Naive thymus-derived CD8-positive, alpha-beta T cell (primary cell): ENCODE measurements at places on chromosomes 6 and 20. TPM values are rescaled to one million over a fixed set of nuclear protein-coding genes. Genes with fewer than 3 reads are reported as not detected.
A peak's percentile ranks its signal among the peaks of the same experiment; 100 is the strongest.

DNA sequence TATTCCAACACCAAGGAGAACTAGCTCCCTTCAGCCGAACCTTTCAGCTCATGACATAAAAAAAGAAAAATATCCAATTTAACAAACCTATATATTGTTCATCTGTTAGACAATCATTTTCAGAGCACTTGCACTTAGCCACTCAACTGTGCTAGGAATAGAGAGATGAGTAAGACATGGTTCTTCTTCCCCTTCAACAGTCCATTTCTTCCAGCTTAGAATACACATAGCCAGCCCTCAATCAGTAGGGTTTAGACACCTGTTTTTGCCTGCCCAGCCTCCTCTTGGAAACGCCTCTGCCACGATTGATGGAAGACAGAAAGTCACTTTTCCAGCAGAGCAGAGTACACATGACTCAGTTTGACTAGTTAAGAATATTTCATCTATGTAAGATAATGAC, 21.8 kb downstream of the ADNP start:
- peaks cover 3% of the 10 kb centered on the region for H3K36me3 ChIP-seq
- peak overlapping the region; percentile 29 for H3K27ac ChIP-seq
- peaks cover 79% of the 10 kb centered on the region for H3K4me1 ChIP-seq
- DNase-seq: no peak

DNA sequence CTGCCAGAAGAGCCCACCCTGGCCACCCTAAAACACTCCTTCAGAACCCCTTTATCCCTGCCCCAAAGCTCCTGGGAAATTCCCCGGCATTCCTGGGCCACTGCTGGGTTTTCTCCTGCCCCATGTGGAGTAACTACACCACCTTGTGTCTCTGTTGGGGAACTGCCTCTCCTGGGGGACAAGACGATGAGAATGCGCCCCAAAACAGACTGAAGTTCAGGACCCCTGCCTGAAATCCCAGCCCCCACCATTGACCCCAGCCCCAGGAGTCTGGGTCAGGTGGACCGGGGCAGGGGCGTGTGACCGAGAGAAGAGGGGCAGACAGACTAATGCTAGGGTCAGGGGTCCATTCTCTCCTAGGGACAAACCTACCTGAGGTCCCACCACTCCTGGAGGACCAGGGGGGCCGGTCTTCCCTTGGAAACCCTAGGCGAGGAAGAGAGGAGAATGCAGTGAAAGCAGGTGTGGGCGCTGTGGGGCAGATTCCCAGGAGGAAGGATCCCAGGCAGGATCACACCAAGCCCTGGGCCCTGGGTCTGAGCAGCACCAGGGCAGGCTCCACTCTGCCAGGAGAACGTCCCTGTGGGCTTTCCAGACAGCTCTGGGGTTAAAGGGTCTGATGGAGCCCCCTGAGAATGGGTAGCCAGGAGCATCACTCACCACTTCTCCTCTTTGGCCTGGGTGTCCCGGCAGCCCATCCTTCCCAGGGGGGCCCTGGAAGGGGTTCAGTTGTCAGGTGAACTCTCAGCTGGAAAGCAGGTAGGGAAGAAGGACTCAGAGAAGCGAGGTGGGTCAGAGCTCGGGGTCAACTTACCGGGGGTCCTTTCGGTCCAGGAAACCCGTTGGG, 19.4 kb downstream of the COL11A2 start:
- peaks cover 7% of the 10 kb centered on the region for H3K27me3 ChIP-seq
- no peak overlapping the region for H3K4me3 ChIP-seq
- H3K4me1 ChIP-seq: no peaks in the 10 kb centered on the region
- no peak overlapping the region for H3K27ac ChIP-seq
- H3K36me3 ChIP-seq: no peaks in the 10 kb centered on the region

DNA sequence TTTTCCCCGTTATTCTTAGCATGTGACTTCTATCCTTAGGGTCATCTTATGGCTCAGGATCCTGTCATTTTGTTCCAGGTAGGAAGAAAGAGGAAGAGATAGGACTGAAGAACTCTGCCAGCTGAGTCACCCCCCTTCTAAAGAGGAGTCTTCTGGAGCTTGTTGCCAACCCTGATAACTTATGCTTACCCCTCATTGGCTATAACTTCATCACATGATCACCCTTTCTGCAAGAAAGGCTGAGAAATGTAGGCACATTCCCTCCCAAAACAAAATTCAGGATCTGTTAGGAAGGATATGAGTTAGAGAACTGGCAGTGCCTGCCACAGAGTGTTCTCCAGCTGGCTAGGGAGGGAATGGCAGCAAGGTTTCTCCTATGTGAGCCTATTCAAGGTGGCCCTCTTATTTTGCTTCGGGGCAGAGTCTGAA, 35.6 kb downstream of the ARFGEF2 start:
- no peak overlapping the region for H3K4me3 ChIP-seq
- H3K27me3 ChIP-seq: no peaks in the 10 kb centered on the region
- H3K4me1 ChIP-seq: no peaks in the 10 kb centered on the region
- DNase-seq: no peak
- H3K27ac ChIP-seq: no peak overlapping the region

- DNase-seq: no peak
- H3K36me3 ChIP-seq: no peaks in the 10 kb centered on the region
- H3K4me1 ChIP-seq: no peaks in the 10 kb centered on the region
- peaks cover 18% of the 10 kb centered on the region for H3K27me3 ChIP-seq
- no peak overlapping the region for H3K27ac ChIP-seq
Observed at GRCh38 chr20:45701104-45701503, 734 bp upstream of the WFDC13 start.

Gene ABHD16B
- total RNA-seq: not detected
